SW480 (cell line): ENCODE measurements at places on chromosomes 2 and 18.

DNA sequence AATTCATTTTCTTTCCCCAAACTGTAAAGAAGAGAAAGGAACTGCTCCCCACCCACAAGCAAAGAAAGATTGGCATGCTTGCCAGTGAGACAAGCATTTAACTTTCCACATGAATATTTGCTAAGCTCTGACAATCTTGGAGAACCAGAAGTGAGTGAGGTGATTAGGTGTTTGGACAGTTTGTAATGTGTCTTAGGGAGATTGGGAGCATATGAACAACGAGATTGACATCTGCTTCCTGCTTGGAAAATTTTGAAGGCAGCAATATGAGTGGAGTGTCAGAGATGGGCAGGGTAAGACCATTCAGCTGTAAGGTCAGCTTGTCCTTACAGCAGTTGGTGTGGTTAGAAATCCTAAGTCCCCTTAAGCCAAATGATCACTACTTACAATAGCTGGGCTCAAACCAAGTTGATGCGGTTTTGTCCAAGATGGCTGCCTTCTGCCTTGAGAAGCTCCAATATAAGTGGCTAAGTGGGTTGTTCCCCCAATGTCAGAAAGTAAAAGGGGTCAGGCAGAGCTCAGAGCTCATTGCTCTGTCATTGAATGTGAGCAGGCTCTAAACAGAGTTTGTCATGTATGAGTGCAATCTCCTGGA is 36.0 kb upstream of the GALNT5 start:
- DNase-seq = no peak

DNA sequence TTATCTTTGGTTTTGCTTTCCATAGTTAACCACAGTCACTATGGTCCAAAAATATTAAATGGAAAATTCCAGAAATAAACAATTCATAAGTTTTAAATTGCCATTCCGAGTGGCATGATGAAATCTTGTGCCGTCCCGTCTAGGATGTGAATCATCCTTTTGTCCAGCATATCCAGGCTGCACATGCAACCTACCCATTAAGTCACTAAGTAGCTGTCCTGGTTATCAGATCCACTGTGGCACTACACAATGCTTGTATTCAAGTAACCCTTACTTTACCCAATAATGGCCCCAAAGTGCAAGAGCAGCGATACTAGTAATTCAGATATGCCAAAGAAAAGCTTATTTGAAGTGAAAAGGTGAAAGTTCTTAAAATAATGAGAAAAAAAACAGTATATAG is 10.7 kb downstream of the USP34 start:
- peak; percentile 43 for DNase-seq

DNA sequence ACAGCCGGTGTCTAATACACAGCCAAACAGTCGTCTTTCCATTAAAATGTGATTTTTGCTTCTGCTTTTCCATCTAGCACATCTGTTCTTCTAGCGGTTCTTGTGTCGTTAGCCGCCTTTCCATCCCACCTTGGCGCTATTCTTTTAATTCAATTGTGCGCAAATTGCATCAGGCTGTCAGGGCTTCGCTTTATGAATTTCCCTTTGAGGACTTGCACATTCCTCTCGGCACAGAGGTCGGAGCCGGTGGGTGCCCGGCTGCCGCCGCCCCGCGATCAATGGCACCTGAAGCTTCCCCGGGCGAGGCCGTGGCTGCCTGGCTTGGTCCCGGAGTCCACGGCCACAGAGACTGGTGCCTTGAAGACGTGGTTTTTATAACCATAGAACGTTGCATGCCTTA is 33.9 kb upstream of the TSPYL6 start:
- no peak for DNase-seq

DNA sequence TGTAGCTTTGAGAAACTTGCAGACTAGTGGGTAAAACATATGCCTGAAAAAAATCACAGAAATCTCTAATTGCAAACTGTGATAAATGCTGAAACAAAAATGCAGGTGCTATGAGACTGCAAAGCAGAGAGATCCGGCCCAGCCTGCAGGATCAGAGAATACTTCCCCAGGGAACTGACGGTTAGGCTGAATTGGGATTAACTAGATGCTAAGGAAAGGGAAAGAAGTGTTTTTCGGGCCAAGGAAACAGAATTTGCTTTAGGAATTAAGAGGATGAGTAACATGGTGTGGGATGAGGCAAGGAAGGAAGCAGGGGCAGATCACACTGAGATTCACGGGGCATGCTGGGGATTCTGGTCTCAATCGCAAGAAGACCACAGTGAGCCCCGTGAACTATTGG is 71.5 kb downstream of the OSBPL6 start:
- no peak for DNase-seq
